T-helper 9 cell (primary cell): ENCODE measurements at places on chromosomes 6 and 20.

- DNase-seq: no peak
Observed at GRCh38 chr6:16578695-16579285, 182.5 kb downstream of the ATXN1 start.

DNA sequence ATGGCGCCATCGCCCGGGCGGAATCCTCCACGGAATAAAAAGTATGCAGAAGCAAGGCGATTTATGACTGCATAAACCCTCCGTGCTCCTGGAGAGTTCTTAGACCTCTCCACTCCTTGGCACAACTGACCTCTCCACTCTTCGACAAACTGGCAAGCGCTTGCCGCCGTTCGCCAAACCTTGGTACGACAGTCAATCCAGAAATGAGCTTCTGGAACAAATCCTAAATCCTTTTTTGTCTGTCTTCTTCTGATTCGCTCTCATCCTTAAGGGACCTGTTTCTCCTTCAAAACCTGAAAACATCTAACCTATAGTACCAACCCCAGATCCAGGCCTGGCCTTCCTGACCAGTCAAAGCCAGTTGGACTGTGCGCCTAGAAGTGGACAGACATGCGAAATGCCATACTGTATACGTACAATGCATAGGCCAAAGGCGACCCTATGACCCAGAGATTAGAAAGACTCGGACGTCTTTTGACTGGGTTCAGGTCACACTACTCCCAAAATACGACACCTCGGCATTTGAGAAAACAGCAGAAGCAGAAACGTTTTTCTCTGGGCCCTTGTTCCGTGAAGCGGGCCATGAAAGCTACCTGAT lies 59.4 kb downstream of the TRIM27 start:
- no peak for DNase-seq

DNA sequence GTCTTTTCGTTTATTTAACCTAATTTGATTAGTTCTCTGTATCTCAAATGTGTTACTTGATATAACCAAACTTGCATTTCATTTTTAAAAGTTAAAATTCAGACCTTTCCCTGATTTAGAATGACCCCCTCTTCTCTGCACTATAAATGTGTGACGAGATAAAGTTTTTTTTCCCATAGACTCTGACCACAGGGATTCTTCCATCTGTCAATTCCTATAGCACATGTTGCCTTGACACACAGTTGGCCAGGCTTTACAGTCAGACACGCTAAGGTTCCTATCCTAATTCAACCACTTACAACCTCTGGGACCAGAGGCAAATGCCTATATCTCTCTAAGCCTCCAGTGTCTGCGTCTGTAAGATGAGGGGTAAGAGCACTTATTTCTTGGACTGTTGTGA lies 40.6 kb downstream of the KCNS1 start:
- no peak for DNase-seq

DNA sequence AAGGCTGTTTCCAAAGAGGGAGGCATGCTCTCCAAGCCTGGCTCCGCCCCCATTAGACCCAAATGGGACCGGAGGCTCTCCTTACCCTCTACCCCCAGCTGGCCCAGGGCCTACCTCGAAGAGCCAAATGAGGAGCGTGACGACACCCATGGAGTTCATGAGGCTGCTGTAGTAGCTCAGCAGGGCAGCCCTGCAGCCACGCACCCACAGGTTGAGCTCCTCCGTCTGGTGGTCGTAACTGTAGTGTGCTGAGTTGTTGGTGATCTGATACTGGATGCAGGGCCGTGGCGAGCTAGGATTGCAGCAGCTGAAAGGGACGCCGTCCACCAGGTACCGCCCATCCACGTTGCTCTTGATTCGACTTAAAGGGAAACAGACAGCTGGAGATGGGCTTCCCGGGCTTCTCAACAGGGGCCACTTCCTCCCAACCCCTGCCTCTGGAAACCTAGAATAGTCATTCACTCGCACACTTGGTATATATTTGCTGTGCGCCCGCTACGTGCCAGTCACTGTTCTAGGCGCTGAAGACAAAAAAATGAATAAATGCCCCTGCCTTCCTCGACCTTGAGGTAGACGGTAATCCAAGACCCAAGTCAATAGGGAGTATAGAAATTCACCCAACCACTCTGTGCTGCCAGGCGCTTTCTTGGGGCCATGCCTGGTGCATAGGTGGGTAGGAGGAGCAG lies 18.0 kb downstream of the PRPH2 start:
- no peak for DNase-seq
